ENCODE measurements at places on chromosomes 4 and X.

GRCh38 chr4:7530082-7530481 is 95.4 kb upstream of the PSAPL1 start:
- DNase-seq, result no peak
- H3K27me3 ChIP-seq, result peaks cover 11% of the 10 kb centered on the region
- no peak overlapping the region for H3K27ac ChIP-seq
- no peaks in the 10 kb centered on the region for H3K4me1 ChIP-seq
- H3K4me3 ChIP-seq, result no peak overlapping the region

DNA sequence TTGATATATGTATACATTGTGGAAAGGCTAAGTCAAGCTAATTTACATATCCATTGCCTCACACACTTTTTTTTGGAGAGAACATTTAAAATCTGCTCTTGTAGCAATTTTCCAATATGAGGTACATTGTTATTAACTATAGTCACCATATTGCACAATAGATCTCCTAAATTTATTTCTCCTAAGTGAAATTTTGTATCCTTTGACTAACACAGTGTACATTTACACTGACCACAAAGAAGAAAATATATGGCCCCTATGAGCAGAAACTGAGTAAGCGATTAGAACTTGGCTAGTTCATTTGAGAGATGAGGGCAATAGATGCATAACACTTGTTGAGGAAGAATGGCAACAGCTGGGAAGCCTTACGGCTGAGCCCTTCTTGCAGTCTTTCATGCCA is 20.3 kb upstream of the GUCY1B1 start:
- no peaks in the 10 kb centered on the region for H3K36me3 ChIP-seq
- no peaks in the 10 kb centered on the region for H3K4me1 ChIP-seq
- H3K27ac ChIP-seq, result no peak overlapping the region

GRCh38 chr4:168600796-168601583 is 104.1 kb downstream of the PALLD start:
- DNase-seq, result no peak
- H3K27ac ChIP-seq, result no peak overlapping the region
- H3K36me3 ChIP-seq, result no peaks in the 10 kb centered on the region

DNA sequence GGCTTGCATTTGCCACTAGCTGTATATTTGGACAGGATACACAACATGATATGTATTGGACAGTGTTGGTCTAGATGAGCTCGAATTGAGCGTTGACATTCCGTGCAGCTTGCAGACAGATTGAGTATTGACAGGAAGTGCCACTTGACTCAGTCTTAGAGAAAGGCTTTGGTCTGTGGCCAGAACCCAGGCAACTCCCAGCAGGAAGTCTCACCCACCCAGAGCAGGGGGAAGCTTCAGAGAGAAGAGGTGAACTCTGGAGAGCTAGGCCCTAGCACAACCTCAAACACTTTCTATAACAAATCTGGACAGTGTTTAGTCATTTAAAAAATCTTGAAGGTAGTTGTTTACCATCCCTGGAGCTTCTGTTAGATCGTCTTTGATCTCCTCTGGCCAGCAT is 280.5 kb downstream of the FBXW7 start:
- H3K27ac ChIP-seq, result peak overlapping the region; percentile 55
- no peaks in the 10 kb centered on the region for H3K27me3 ChIP-seq
- peak; percentile 80 for DNase-seq
- H3K36me3 ChIP-seq, result no peaks in the 10 kb centered on the region
- no peak overlapping the region for H3K4me3 ChIP-seq
- peaks cover 7% of the 10 kb centered on the region for H3K4me1 ChIP-seq

DNA sequence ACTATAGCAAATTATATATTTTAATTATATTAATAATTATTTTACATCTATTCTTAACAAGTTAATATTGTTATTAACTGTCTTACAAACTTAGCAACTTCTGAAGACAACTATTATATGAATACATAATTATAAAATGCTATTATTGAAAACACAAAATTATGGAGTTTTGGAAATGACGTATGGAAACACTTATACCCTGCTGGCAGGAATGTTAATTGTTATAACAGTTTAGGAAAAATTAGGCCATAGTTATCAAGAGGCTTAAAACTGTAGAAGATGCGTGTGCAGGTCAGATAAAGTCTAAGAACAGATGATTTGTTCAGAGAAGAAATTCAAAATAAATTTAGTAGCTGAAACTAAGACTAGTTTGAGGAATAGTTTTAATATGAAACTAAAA is 211.7 kb downstream of the FAT4 start:
- no peaks in the 10 kb centered on the region for H3K4me1 ChIP-seq
- H3K27ac ChIP-seq, result no peak overlapping the region
- H3K36me3 ChIP-seq, result no peaks in the 10 kb centered on the region
- DNase-seq, result no peak

GRCh38 chrX:32877592-32877991 is 333.8 kb downstream of the DMD start:
- H3K36me3 ChIP-seq, result peaks cover 1% of the 10 kb centered on the region
- no peak overlapping the region for H3K27ac ChIP-seq
- no peak overlapping the region for H3K4me3 ChIP-seq
- peaks cover under 1% of the 10 kb centered on the region for H3K27me3 ChIP-seq
- DNase-seq, result no peak
- no peaks in the 10 kb centered on the region for H3K4me1 ChIP-seq

DNA sequence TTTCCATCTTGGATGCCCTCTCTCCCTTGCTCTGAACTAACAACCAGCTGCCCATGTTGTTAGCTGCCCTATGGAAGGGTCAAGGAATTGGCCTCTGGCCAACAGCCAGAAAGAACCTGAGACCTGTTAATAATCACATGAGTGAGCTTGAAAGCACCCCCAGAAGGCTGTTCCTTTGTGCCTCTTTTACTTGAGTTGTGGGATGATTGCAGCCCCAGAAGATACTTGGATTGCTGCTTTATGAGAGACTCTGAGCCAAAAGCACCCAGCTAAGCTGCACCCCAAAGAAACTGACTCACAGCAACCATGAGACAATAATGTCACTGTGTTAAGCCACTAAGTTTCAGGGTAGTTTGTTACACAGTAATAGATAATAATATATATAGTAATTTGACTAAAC is 73.3 kb downstream of the FRYL start:
- no peak for DNase-seq
- H3K4me3 ChIP-seq, result no peak overlapping the region
- H3K4me1 ChIP-seq, result peaks cover 24% of the 10 kb centered on the region
- H3K27ac ChIP-seq, result no peak overlapping the region
- no peaks in the 10 kb centered on the region for H3K27me3 ChIP-seq

- no peak for DNase-seq
- peaks cover 88% of the 10 kb centered on the region for H3K4me1 ChIP-seq
- H3K27ac ChIP-seq, result peak overlapping the region; percentile 92
- peak overlapping the region; percentile 90 for H3K4me3 ChIP-seq
- H3K36me3 ChIP-seq, result peaks cover 2% of the 10 kb centered on the region
These were observed 9.4 kb downstream of the GPRIN3 start for GRCh38 chr4:89298155-89298554.

DNA sequence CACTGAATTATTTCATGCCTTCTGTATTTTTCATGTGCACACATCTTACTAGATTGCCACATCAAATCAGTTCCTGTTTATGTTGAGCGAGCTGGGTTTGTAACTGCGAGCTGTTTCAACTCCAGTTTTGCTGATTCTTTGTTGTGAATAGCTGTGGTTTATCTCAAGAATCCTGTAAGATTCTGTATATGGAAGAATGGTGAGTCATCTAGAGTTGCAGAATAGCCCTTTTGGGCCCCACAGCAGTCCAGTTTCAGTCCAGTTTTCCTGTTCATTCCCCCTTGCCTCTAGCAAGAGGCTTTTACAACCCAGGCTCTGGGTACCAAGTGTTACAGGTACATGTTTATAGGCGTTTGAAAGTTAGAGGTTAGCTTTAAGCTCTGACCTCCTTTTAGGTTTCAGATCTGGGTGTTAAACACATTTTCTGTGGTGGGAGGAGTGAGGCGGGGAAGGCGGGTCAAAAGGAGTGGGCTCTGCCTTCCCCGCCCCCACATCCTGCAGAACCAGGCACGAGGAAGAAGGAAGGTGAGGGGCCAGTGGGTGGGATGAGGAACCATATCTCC is 32.7 kb downstream of the TBC1D14 start:
- H3K27ac ChIP-seq, result peak overlapping the region; percentile 95
- H3K4me1 ChIP-seq, result peaks cover 65% of the 10 kb centered on the region
- H3K4me3 ChIP-seq, result peak overlapping the region; percentile 91
- H3K36me3 ChIP-seq, result no peaks in the 10 kb centered on the region
- H3K27me3 ChIP-seq, result no peaks in the 10 kb centered on the region

- no peak overlapping the region for H3K27ac ChIP-seq
- no peak overlapping the region for H3K4me3 ChIP-seq
- DNase-seq, result peak; percentile 7
- H3K36me3 ChIP-seq, result no peaks in the 10 kb centered on the region
- peaks cover 13% of the 10 kb centered on the region for H3K4me1 ChIP-seq
These were observed 16.1 kb upstream of the TASL start for GRCh38 chrX:30593440-30594200.

GRCh38 chr4:609400-610050 is 15.8 kb upstream of the PDE6B start:
- H3K4me3 ChIP-seq, result no peak overlapping the region
- no peaks in the 10 kb centered on the region for H3K36me3 ChIP-seq
- H3K4me1 ChIP-seq, result peaks cover 7% of the 10 kb centered on the region

- no peak overlapping the region for H3K4me3 ChIP-seq
- no peaks in the 10 kb centered on the region for H3K4me1 ChIP-seq
- DNase-seq, result no peak
- no peaks in the 10 kb centered on the region for H3K36me3 ChIP-seq
- H3K27ac ChIP-seq, result no peak overlapping the region
- H3K27me3 ChIP-seq, result no peaks in the 10 kb centered on the region
These were observed 17.0 kb upstream of the ARHGAP24 start for GRCh38 chr4:85457752-85458467.

DNA sequence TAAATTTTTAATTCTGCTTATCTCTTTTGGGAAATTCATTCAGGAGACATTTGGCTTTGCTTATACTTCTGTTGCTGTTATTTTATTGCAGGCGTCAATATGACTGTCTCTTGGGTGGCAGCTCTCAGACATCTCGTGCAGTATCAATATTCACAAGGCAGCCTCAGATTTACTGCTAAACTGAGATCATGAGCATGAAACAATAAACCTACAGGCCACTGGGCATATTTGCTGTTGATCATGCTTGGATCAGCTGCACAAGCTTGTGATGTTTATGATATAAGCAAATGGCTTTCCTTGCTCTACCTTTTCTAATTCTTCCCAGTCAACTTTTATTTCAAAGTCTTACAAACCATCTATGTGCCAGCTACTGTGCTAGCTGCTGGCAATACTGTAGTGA is 39.2 kb downstream of the TSPAN5 start:
- H3K27me3 ChIP-seq, result no peaks in the 10 kb centered on the region
- no peak for DNase-seq
- H3K4me1 ChIP-seq, result peaks cover 31% of the 10 kb centered on the region
- no peak overlapping the region for H3K4me3 ChIP-seq
- no peaks in the 10 kb centered on the region for H3K36me3 ChIP-seq
- no peak overlapping the region for H3K27ac ChIP-seq

DNA sequence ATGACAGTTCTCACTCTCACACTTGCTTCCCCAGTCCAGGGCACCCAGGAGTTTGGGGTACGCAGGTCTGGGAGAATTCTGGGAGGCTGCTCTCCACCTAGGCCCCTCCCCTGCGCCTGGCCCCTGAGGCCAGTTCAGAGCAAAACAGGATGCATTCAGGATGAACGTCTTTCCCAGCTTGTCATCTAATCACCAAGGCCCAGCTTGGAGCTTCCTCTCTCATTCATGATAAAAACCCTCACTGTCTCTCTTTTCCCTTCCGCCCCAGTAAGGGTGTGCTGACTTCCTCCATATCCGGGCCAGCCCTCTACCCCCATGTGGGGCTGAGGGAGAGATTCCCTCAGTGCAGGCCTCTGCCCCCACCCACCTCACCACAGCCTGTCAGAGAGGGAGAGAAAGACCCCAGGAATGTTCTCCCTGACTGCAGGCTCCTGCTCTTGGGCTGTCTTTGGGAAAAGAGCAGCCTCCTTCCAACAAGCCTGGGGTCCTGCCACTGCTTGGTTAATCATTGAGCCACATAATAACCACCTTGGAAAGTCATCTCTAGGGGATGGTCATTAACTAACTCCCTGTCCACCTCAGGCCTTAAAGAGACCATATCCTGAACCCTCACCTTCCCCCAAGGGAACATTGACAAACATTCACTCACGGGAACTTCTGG is 50.1 kb downstream of the STARD8 start:
- H3K27ac ChIP-seq, result no peak overlapping the region
- H3K4me1 ChIP-seq, result peaks cover 20% of the 10 kb centered on the region
- peaks cover 56% of the 10 kb centered on the region for H3K27me3 ChIP-seq
- DNase-seq, result no peak
- no peaks in the 10 kb centered on the region for H3K36me3 ChIP-seq

GRCh38 chrX:43345166-43345565 is 310.9 kb upstream of the MAOA start:
- no peaks in the 10 kb centered on the region for H3K4me1 ChIP-seq
- peak overlapping the region; percentile 34 for H3K27ac ChIP-seq
- peaks cover 18% of the 10 kb centered on the region for H3K27me3 ChIP-seq
- H3K36me3 ChIP-seq, result no peaks in the 10 kb centered on the region
- no peak overlapping the region for H3K4me3 ChIP-seq

DNA sequence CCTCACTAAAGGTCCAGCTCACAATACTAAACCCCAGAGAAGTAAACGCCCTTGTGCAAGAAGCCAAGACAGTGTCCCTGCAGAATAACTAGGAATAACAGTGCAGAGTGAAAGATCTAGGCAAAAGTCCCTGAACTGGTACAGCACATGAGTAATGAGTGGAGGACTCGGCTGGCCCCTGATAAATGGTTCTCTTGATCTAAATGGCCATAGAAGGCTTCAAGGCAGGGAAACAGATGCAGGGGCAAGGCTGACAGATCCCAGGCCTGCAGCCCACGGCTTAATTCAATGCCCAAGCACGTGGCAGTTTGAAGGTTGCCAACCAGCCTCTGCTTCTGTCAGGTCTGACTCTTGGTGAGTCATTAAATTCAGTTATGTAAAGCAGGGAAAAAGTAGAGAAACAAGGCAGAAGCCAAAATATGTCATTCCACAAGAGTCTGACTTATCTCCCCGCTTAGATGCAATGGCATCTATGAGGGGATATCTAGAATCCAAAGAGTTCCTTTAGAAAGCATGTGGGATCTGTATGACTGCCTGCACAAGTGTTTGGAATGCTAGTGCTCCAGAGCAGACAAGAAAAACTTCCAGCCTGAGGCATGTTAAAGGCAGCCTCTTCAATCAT is 121.3 kb downstream of the PRDM5 start:
- H3K27ac ChIP-seq, result no peak overlapping the region
- H3K4me1 ChIP-seq, result no peaks in the 10 kb centered on the region
- no peak for DNase-seq
- H3K36me3 ChIP-seq, result peaks cover 2% of the 10 kb centered on the region
- H3K4me3 ChIP-seq, result no peak overlapping the region

- H3K27me3 ChIP-seq, result peaks cover 16% of the 10 kb centered on the region
- H3K4me1 ChIP-seq, result no peaks in the 10 kb centered on the region
- no peak overlapping the region for H3K27ac ChIP-seq
These were observed 10.6 kb downstream of the ZNF185 start for GRCh38 chrX:152908486-152908885.

DNA sequence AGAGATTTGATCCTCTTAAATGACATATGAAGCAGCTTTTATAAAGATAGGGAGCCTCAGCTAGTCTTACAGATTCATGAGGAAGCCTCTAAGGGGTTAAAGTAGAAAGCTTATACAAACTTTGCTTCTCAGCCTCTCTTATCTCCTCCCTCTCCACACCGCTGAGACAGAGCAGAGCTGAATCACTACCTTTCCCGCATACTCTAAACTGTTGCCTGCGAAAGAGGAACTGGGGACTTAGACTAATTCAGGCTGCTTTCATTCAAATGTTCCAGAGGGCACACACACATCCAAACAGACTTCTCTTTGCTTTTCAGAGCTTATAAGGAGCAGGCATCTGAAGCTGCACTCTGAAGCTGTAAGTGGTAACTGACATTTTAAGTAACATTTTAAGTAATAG is at the start of gene SERTM2:
Gene SERTM2, plus strand, starts transcription at position 169 of the 400 bp plus-strand sequence. CDS start 7,213 bp downstream, outside the sequence.
- DNase-seq, result peak; percentile 0
- H3K4me3 ChIP-seq, result peak within 1 kb of the TSS; percentile 55
- peaks cover 55% of the 10 kb centered on the region for H3K27me3 ChIP-seq
- H3K4me1 ChIP-seq, result no peaks in the 10 kb centered on the region
